ENCODE measurements at places on chromosomes 7 and 10. TPM values are rescaled to one million over a fixed set of nuclear protein-coding genes. Genes with fewer than 3 reads are reported as not detected.
A peak's percentile ranks its signal among the peaks of the same experiment; 100 is the strongest.

DNA sequence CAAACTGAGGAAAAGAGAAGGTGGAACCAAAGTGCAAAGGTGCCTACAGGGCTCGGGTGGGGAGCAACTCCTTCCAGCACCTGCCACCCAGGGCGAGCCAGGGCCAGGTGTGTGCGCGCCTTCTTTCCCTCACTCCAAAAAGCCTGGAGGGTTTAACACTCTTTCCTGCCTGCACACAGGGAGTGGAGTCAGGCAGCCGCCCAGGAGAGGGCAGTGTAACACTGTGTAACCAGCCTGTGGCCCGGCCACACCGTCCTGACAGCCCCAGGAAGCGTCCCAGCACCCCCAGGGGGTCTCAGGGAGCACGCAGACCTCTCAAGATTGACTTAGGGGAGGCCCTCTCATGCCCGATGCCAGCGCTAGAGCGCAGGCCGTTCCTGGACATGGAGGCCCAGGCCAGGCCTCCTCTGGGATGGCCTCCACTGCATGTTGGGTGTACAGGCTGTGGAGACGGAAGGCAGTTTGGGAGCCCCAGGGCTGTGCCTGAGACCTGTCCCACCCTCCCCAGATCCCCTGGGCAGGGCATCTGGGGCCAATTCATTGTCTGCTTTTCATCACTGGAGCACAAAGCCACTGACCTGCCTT, 13.4 kb downstream of the BRI3 start:
- H3K4me3 ChIP-seq, result no peak overlapping the region
- DNase-seq, result peak; percentile 52
- no peaks in the 10 kb centered on the region for H3K4me1 ChIP-seq
- H3K27me3 ChIP-seq, result no peaks in the 10 kb centered on the region

GRCh38 chr10:28872587-28873165, 195.4 kb downstream of the BAMBI start:
- no peaks in the 10 kb centered on the region for H3K4me1 ChIP-seq
- no peak overlapping the region for H3K27ac ChIP-seq
- no peak overlapping the region for H3K4me3 ChIP-seq
- DNase-seq, result no peak

GRCh38 chr7:134690016-134690415, 43.4 kb downstream of the BPGM start:
- H3K27me3 ChIP-seq, result no peaks in the 10 kb centered on the region
- no peaks in the 10 kb centered on the region for H3K4me1 ChIP-seq
- no peak overlapping the region for H3K27ac ChIP-seq
- DNase-seq, result no peak

GRCh38 chr7:29502133-29502532, 61.5 kb upstream of the PRR15 start:
- no peaks in the 10 kb centered on the region for H3K4me1 ChIP-seq
- no peaks in the 10 kb centered on the region for H3K36me3 ChIP-seq

DNA sequence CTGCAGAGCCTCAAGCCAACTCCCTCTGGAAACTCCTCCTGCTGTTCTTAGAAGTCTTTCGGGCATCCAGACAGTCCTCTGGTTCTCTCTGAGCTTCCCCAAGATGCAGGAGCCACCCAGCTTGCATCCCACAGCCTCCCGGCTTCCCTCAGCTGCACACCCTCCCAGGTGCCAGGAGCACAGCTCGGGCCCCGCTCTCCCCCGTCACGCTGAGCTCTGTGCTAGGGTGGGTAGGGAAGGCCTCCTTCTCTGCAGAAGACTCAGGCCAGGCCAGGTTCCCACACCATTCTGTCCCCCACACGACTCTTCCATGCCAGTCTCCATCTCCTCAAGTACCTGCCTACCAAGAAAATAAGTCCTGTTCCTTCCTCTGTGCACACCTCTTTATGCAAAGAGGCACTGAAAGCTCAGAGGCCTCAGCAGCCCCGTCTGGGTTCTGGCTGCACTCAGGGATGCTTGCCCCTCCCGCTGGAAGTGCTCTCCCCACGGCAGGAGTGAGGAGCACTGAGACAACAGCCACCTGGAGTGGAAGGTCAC, 537.1 kb downstream of the PTPRN2 start:
- DNase-seq, result no peak
- H3K4me3 ChIP-seq, result no peak overlapping the region
- H3K36me3 ChIP-seq, result no peaks in the 10 kb centered on the region
- H3K27ac ChIP-seq, result no peak overlapping the region

DNA sequence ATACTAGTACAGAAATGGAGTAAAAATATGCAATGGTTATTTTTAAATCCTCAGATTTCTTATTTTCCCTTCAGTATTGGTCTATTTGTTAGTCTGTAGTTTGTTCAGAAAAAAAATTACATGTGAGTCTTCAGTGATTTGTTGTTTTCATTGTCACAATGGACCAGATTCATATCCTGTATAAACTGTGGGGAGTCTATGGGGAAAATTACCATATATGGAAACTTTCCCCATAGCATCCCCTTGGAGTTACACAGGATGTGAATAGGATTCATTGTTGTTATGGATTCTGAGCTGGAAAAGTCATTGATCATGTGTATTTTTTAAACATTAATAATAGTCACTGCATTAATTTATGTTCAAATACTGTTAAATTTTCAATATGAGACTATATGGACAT, 72.6 kb downstream of the ST7 start:
- H3K4me3 ChIP-seq, result no peak overlapping the region
- no peaks in the 10 kb centered on the region for H3K36me3 ChIP-seq
- H3K27me3 ChIP-seq, result no peaks in the 10 kb centered on the region

Gene GNGT1
- total RNA-seq, result not detected

Gene DNTT
- total RNA-seq, result not detected
